ENCODE measurements at places on chromosomes 6 and 20.

DNA sequence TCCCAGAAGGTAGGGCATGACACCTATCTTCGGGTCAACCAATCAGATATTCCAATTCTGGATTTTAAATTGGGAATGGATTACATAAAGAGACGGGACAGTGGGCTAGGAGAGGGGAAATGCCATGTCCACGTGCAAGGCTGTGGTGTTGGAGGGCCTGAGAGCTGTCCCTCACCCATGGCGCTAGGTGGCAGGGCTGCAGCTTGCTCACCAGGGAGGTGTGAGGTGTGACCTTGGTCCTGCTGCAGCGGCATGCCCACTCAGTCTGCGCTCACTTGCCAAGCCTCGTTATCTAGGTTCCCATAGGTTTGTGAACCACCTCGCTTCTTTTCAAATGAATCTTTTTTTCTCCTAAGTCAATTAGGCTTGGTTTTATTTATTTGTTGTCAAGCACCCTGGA lies 19.4 kb upstream of the CST3 start:
- DNase-seq: no peak

DNA sequence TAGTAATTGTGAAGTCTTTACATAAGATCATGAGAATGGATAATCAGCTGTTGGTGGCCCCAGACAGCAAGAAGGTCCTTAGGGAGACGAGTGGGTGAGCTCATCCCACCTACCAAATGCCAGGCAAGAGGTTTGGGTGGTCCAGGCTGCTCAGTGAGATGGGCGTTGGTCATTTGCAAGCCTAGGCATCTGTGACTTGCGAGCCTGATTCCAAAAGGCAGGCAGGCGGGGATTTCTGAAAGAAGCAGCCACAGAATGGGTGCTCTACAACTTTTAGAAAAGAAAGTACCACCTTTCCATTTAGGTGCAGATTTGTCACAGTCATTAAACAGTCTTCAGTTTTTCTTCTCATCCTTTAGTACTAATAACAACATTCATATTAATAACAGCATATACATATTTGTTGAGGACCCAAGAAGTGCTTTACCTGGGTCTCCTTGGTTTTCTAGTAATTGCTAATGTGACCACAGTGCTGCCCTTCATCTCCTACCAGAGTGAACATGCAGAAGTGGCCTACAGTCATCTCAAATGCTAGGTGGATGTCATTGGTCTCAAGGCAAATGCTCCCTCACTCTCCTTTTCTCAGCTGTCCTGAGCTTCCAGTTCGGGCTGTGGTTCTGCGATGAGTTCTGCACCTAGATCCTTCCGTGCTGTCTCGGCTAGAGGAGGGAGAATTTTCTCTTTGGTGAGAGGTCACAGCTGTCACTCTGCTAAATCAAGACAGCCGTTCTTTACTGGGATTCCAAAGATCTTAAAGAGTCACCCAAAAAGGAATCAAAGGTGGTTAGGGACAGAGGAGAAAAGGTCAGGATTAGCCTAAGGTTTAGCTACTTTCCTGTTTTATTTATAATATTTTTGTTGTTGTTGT lies 2.7 kb downstream of the WRNIP1 start:
- DNase-seq: no peak

DNA sequence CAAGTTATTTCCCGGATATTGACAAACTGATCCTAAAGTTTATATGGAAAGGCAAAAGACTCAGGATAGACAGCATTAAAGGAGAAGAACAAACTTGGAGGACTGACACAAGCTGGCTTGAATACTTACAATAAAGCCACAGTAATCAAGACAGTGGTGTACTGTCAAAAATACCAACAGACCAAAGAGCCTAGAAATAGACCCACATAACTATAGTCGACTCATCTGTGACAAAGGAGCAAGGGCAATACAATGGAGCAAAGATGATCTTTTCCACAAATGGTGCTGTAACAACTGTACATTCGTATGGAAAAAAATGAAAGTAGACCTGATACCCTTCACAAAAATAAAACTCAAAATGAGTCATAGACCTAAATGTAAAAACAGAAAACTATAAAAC lies 46.0 kb downstream of the ABHD12 start:
- DNase-seq: no peak

DNA sequence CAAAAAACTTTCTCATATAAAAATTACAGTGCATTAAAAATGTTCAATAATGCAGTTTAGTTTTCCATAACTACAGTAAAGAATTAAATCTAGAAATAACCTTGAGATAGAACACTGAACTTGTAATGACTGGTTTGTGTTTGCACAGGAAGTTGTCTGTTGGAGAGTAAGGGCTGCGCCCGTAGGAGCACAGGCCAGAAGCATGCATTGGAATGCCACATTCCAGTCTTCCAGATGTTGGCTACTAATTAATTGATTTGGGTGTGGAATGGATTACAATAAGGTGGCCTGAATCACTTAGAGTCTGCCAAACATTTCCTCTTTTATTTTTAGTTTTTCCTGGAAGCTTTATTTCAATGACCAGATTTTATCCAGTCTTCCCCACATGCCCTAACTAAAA lies 582.6 kb upstream of the MMS22L start:
- no peak for DNase-seq

GRCh38 chr6:122140031-122140430 lies 259.4 kb upstream of the HSF2 start:
- no peak for DNase-seq

DNA sequence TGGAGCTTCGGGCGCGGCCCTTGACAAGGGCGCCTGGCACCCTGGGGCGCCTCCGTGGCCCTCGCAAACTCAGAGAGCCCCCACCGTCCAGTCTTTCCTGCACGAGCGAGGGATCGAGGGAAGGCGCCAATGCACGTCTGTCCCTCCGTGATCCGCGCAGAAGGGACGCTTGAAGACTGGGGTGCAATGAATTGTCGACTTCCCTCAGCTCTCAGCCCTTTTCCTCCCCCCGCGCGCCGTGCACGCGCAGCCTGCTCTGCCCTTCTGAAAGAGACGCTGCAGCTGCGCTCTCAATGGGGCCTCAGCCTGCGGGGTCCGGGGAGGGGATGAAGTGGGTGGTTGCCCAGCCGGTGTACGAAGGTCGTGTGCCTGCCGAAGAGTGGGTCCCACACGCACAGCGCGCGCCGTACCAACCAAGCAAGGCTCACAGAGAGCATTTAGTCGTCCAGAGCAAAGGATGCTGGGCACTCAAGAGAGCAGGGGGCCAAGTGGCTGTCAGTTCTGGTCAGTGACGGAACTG lies 5.5 kb upstream of the SOX4 start:
- DNase-seq: no peak

DNA sequence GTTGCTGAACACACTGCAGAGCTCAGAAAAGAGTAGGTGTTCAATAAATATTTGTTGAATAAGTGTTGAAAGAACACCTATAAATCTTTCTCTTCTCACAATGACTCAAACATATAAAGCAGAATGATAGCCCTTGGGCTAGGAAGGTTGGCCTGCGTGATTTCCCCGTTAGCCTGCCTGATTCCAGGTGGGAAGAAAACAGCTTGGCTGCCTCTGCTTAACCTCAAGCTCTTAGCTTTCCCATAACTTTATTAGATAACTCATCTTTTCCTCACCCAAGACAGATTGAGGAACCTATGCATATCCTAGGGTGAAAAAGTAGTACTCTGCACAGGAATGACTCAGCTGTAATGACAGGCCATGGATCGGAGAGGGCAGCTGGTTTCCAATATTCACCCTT lies 300.3 kb upstream of the ID4 start:
- DNase-seq: no peak

GRCh38 chr6:80210618-80211017 lies 104.1 kb downstream of the BCKDHB start:
- no peak for DNase-seq

DNA sequence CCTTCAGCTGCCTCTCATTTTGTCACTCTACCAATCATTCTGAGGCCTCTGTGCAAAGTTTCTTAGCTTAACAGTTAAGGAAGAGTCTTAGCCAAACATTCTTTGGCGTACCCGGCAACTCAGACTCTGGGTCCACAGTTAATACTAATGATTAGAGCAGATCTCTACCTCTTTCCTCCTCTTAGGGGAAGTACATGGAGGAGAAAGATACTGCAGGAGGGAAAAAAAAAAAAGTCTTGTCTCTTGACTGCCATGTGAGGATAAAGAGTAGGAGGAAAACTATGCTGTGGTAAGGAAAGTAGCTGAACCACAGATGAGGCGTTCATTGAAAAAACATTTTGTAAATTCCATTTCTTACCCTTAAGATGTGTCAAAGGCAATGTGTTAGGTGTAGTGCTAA lies 44.0 kb upstream of the MARCKS start:
- DNase-seq: no peak

- no peak for DNase-seq
Observed at GRCh38 chr6:156984178-156984738, 207.1 kb downstream of the ARID1B start.

DNA sequence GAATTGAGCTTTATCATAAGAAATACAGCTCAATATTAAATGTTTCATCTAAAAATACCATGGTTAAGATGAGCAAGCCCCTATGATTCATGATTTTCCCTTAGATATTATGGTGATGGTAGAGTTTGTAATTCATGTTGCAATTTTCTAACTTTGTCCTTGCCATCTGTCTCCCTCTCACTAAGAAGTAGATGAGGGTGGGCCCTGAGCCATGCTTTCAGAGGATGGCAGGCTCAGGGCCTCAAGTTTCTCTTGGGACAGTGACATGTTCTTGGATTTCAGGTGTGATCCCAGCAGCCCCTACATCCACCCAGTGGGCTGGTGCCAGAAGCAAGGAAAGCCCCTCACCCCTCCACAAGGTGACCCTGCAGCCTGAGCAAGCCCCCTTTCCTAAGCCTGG lies 25.6 kb downstream of the L3MBTL1 start:
- no peak for DNase-seq

GRCh38 chr20:15248618-15249395 lies 911.4 kb upstream of the FLRT3 start:
- no peak for DNase-seq

DNA sequence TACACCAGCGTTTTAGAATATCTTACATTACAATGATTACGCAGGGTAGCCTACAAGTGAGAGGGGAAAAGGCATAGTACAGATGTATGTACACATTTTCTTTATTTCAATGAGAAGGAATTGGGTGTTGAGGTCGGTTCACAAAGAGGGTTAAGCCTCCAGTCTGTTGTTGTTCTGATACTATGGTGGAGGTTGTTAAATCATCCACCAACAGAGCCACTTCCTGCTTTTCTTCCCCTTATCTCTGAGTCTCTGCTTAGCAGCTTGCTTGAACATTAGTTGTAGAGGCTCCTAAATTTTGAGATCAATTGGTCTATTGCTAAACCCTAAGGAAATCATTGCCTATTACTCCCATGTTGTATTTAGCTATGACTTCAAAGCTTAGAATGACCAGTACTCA lies 7.3 kb downstream of the RGS17 start:
- DNase-seq: no peak

- no peak for DNase-seq
Observed at GRCh38 chr20:24790746-24791283, 158.3 kb upstream of the CST7 start.

DNA sequence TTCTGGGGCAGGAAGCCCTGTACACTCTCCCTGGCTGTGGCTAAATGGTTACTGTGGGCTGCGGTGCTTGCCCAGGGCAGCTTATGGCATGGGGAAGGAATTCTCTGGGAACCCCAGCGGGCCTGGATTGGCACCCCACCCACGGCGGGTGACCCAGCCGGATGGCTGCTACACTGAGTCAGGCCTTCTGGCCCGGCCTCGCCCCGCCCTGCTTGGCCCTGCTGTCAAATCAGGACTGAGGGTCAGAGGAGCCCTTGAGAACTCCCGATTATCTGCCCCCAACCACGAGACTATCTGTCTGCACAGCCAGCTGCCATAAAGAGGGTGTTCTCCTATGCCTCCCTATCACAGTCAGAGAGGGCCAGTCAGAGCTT lies 7.3 kb upstream of the ITPR3 start:
- no peak for DNase-seq

GRCh38 chr6:94130478-94130877 lies 711.1 kb upstream of the EPHA7 start:
- no peak for DNase-seq

- no peak for DNase-seq
Observed at GRCh38 chr20:955111-955510, 39.0 kb upstream of the ANGPT4 start.

DNA sequence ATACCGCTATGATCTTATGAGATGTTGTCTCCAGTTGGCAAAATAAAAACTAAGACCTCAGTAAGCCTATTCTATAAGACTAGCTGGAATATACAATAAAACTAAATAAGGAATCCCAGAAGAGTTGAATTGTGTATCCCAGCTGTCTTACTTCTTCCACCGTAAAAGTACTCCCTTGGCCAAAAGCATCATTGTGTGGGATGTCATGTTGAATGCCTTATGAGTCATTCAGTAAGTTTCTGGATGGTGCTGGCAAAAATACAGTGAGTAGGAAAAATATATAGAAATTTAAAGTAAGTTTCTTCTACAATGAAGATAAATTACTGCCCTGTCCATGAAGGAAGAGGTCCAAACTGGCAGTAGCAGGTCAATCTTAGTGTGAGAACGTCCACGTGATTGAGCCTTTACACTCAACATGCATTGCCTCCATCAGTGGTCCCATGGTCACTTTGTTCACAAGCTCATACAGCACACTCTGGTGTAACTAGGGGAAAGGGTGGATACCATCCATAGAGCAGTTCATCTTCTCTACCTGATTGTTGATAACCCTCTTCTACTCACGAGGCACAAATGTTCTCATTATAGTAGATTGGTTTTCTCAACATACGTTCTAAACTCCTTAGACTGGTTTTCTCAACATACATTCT lies 13.7 kb upstream of the ZNF318 start:
- no peak for DNase-seq

DNA sequence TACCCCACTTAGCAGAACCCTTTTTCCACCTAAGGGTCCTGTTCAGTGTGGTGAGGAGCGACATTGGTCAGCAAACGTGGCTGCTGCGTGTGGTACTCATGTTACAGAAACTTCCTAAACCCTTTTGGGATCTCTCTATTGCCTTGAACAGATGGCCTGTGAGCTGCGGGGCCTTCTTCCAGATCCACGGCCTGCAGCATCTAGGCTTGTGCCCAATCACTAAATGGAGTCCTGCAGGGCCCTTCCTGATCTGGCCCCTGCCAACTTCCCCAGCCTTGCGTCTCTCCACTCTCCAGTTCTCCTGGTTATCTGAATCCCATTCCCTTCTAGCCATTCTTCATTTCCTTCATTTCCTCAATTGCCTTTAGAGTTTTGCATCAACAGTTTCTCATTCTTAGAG lies 85.6 kb downstream of the PDE7B start:
- DNase-seq: no peak

DNA sequence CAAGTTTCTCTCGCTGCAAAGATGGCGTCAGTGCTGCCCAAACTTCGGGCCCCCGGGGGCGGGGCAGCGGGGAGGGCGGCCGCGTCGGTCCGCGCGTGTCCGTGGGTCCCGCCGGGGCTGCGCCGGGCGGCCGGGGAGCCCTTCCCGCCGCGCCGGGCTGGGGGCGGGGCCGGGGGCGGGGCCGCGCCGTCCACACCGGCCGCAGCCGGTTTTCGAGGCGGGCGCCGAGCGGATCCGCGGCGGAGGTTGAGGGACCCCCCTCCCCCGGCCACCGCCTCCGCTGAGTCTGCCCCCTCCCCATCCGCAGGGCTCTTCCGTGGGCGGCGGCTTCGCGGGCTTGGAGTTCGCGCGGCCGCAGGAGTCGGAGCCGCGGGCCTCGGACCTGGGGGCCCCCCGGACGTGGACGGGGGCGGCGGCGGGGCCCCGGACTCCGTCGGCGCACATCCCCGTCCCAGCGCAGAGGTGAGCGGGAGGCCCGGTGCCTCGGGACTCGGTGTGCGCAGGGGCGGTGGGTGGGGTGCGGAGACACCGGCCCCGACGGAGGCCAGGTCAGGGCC lies 572 bp downstream of the SLC2A4RG start:
- DNase-seq: no peak

- DNase-seq: peak; percentile 43
Observed at GRCh38 chr6:37171201-37171969, 1.4 kb downstream of the PIM1 start.

Measured in tibial nerve (tissue), 4 donors.